Neural crest cell (in vitro differentiated cells): ENCODE measurements at places on chromosomes 4 and X. TPM values are rescaled to one million over a fixed set of nuclear protein-coding genes. Genes with fewer than 3 reads are reported as not detected.

Gene SPACA5
- not detected in 2 replicates for total RNA-seq

DNA sequence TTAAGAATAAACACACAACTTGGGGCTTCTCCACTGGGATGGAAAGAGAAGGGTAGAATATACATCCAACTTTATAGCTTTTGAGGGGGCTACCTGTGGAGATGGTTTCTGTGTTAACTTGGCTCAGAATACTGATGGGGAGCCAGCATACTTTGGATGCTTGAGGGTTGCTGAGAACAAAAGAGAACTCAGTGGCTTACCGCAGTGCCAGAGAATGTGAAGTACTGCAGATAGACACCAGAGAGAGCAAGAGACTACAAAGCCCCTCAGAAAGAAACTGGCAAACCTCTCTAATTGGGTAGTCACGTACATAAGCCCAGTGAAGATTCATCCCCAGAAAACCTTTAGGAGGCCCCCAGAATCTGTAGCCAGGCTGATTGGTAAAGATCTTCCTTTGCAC, 214.4 kb downstream of the DCHS2 start:
- peaks cover 18% of the 10 kb centered on the region for H3K4me1 ChIP-seq
- no peak overlapping the region for H3K27ac ChIP-seq
- peaks cover 10% of the 10 kb centered on the region for H3K36me3 ChIP-seq
- H3K4me3 ChIP-seq: no peak overlapping the region
- DNase-seq: peak; percentile 2

Gene TGIF2LX
- not detected in 2 replicates for total RNA-seq

- no peaks in the 10 kb centered on the region for H3K36me3 ChIP-seq
- H3K4me1 ChIP-seq: no peaks in the 10 kb centered on the region
- DNase-seq: no peak
- H3K4me3 ChIP-seq: no peak overlapping the region
Measured at GRCh38 chr4:160562661-160563060, 1459.8 kb downstream of the RAPGEF2 start.

- H3K27me3 ChIP-seq: no peaks in the 10 kb centered on the region
- no peaks in the 10 kb centered on the region for H3K4me1 ChIP-seq
- no peak overlapping the region for H3K27ac ChIP-seq
- no peaks in the 10 kb centered on the region for H3K36me3 ChIP-seq
- no peak for DNase-seq
Measured at GRCh38 chr4:24181005-24181404, 291.2 kb upstream of the PPARGC1A start.

- H3K27me3 ChIP-seq: peaks cover 2% of the 10 kb centered on the region
- H3K4me1 ChIP-seq: no peaks in the 10 kb centered on the region
- H3K27ac ChIP-seq: no peak overlapping the region
- H3K36me3 ChIP-seq: no peaks in the 10 kb centered on the region
- H3K4me3 ChIP-seq: no peak overlapping the region
- DNase-seq: no peak
Measured at GRCh38 chr4:163367651-163368050, 24.0 kb downstream of the NPY5R start.

DNA sequence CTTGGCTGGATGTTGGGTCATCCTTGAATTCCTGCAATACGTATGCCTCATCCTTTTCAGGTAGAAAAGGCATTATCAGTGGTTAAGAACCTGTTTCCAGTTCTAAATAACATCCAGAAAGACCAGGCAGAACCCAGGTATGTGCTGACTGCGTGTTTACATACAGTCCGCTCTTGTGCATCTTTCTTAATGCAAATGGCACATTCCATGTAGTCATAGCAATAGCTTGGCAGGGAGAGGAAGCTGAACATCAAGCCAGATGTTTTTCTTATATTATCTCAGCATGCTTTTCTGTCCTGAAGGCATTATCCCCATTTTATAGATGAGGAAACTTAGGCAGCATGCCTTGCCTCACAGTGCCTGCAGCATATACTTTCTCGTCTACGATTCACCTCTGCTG, 2.1 kb downstream of the DCLK2 start:
- no peak for DNase-seq
- H3K27ac ChIP-seq: no peak overlapping the region
- H3K4me1 ChIP-seq: peaks cover 34% of the 10 kb centered on the region

GRCh38 chr4:166202991-166203390, 330.0 kb downstream of the TLL1 start:
- no peak overlapping the region for H3K4me3 ChIP-seq
- H3K27ac ChIP-seq: no peak overlapping the region
- no peaks in the 10 kb centered on the region for H3K4me1 ChIP-seq
- DNase-seq: no peak

- H3K36me3 ChIP-seq: no peaks in the 10 kb centered on the region
- H3K4me1 ChIP-seq: peaks cover 29% of the 10 kb centered on the region
- peak; percentile 88 for DNase-seq
- H3K27me3 ChIP-seq: no peaks in the 10 kb centered on the region
- peak within 1 kb of the TSS; percentile 89 for H3K27ac ChIP-seq
- H3K4me3 ChIP-seq: peak within 1 kb of the TSS; percentile 91
Measured at GRCh38 chrX:23667239-23668177, at the start of gene PRDX4. Gene PRDX4 (plus strand): TSS chrX:23667493. CDS start chrX:23667571, 78 bp downstream.

Gene AP1AR
- 24.3 and 28.3 TPM in 2 replicates for total RNA-seq

DNA sequence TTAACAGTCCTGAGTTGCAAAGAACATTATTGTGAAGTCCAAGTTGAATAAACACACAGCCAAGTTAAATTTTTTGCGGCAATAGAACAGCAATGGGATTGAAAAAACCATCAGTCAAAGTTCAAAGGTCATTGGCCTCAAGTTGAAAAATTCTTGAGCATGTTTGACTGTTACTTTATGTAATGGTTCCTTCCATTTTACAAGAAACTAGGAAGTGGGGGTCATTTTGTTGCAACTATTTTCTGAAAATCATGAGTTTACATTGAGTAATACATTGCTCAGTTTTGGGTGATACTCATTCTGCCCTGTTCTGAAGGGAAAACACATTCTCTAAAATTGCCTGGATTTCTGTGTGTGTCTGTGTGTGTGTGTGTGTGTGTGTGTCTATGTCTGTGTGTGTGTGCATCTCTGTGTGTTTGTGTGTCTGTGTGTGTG, 5.2 kb upstream of the IRF2 start:
- peaks cover 41% of the 10 kb centered on the region for H3K4me1 ChIP-seq
- no peaks in the 10 kb centered on the region for H3K27me3 ChIP-seq
- H3K27ac ChIP-seq: no peak overlapping the region
- H3K4me3 ChIP-seq: no peak overlapping the region
- no peaks in the 10 kb centered on the region for H3K36me3 ChIP-seq
- DNase-seq: no peak

DNA sequence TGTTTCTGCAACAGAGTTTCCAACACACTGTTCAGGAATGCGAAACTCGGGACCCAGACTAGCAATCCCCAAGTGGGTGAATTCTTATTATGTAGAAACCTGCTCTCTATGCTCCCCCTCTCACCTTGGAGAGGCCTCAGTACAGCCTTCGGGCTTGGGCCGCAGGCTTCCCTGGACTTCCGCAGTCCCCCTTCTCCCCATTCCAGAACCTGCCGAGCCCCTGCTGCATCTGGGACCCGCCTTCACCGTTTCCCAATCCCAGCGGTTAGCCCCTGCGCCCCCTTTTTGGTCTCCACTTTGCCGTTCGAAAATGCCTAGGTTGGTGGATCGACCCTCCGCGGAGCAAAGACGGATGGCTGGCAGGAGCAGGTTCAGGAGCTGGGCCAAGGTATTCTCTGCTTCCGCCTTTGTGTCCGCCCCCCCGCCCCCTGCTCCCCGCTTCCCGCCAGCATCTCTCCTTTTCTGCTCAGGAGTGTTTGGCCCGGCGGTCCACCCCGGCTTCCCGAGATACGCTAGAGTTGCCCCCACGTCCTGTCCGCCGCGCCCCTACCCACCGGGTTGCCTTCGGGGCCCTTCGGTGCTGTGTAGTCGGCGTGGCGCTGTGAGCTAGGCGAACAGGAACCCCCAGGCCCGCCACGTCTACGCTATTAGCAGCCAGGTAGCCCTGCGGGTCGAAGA, 11.5 kb downstream of the HAND2 start:
- no peak overlapping the region for H3K27ac ChIP-seq
- no peaks in the 10 kb centered on the region for H3K36me3 ChIP-seq
- H3K27me3 ChIP-seq: peaks cover 100% of the 10 kb centered on the region
- H3K4me1 ChIP-seq: peaks cover 13% of the 10 kb centered on the region
- no peak for DNase-seq

- no peak for DNase-seq
- H3K27ac ChIP-seq: no peak overlapping the region
- H3K27me3 ChIP-seq: no peaks in the 10 kb centered on the region
- H3K4me3 ChIP-seq: no peak overlapping the region
Measured at GRCh38 chr4:22356987-22357596, 158.8 kb downstream of the ADGRA3 start.

Gene CSAG1
- not detected in 2 replicates for total RNA-seq

Gene RAP1GDS1
- total RNA-seq: 46.0 and 46.3 TPM in 2 replicates

DNA sequence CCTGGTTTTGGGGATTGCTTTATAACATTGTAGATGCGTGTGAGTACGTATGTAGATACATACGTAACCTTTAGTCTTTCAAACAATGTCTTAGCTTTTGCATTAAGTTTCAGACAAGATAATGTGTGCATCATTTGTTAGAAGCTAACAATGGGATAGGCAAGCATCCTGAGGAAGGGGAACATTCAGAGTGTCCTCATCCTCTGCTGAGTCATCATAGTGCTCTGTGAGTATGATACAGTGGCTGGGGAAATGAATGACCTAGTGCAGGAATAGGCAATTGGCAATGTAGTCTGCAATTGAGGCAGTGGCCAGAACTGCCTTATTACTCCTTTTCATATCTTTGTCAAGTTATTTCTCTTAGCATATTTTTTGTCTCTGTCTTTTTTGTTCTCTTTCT, 7.3 kb downstream of the NAP1L5 start:
- H3K4me1 ChIP-seq: no peaks in the 10 kb centered on the region
- no peak overlapping the region for H3K27ac ChIP-seq
- no peaks in the 10 kb centered on the region for H3K27me3 ChIP-seq
- H3K36me3 ChIP-seq: no peaks in the 10 kb centered on the region

GRCh38 chrX:112190646-112191045, 108.1 kb upstream of the TRPC5 start:
- no peaks in the 10 kb centered on the region for H3K4me1 ChIP-seq
- H3K27me3 ChIP-seq: no peaks in the 10 kb centered on the region
- no peak overlapping the region for H3K27ac ChIP-seq

DNA sequence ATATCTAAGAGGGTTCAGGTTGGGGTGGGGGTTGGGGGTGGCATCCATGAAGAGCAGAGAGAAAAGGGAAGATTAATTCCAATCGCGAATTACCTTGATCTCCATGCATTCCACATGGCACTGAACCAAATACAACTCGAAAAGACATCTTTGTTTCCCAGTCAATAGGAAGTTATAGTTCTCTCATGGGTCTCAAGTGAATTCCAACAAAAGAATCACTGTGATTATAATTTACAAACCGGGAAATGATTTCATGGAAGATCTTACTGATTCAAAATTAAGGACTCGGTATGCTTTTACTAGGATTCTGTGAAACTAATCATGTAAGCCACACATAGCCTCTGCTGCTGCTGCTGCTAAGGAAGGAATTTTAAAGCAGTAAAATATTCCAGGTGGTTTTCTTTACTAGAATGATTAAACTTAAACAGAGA, 26.6 kb upstream of the AMELX start:
- H3K36me3 ChIP-seq: no peaks in the 10 kb centered on the region
- no peak overlapping the region for H3K27ac ChIP-seq
- no peaks in the 10 kb centered on the region for H3K27me3 ChIP-seq
- H3K4me3 ChIP-seq: no peak overlapping the region
- no peak for DNase-seq

DNA sequence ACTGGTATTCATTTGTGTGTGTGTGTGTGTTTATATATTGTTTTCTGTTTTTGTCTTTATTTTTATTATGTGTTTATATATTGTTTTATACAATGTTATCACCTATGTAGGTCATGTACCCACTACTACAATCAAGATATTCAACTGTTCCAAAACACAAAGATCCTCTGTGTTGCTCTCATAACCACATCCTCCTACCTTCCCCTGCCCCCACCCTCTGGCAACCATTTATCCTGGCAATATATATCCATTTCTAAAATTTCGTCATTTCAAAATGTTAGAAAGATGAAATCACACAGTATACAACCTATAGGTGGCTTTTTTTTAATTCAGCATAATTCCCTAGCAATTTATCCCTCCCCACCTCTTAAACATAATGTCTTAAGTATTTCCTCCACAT, 18.8 kb upstream of the RPL34 start:
- H3K4me3 ChIP-seq: no peak overlapping the region
- no peaks in the 10 kb centered on the region for H3K27me3 ChIP-seq
- H3K27ac ChIP-seq: no peak overlapping the region
- H3K36me3 ChIP-seq: peaks cover 2% of the 10 kb centered on the region
- H3K4me1 ChIP-seq: peaks cover 4% of the 10 kb centered on the region
- no peak for DNase-seq

- no peak overlapping the region for H3K27ac ChIP-seq
- peaks cover 93% of the 10 kb centered on the region for H3K27me3 ChIP-seq
- no peak for DNase-seq
- H3K4me1 ChIP-seq: no peaks in the 10 kb centered on the region
Measured at GRCh38 chr4:81042578-81043365, 12.3 kb downstream of the BMP3 start.

DNA sequence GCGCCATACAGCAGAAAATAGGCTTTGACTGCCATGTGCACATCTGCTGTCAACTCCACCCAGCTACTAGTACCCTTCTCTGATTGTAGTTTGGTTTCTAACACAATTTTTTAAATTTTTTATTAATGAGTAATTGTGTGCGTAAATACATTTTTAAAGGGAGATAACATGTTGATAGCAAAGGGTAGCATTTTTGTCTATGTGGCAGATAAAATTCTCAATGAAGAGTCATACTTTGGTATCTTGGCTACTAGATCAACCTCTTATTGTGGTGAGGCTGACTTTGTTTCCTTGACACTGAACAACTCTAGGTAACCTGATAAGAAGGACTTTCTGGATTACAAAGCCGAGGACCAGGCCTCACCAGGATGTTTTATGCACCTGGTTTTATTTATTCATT, 9.5 kb downstream of the ADH4 start:
- H3K36me3 ChIP-seq: peaks cover 5% of the 10 kb centered on the region
- no peaks in the 10 kb centered on the region for H3K27me3 ChIP-seq

GRCh38 chr4:20298986-20299385, 47.3 kb downstream of the SLIT2 start:
- H3K4me1 ChIP-seq: peaks cover 6% of the 10 kb centered on the region
- H3K27ac ChIP-seq: no peak overlapping the region
- no peak for DNase-seq
- no peaks in the 10 kb centered on the region for H3K27me3 ChIP-seq
- no peak overlapping the region for H3K4me3 ChIP-seq
- no peaks in the 10 kb centered on the region for H3K36me3 ChIP-seq

- H3K27me3 ChIP-seq: no peaks in the 10 kb centered on the region
- peak overlapping the region; percentile 98 for H3K27ac ChIP-seq
- peak overlapping the region; percentile 96 for H3K4me3 ChIP-seq
- no peaks in the 10 kb centered on the region for H3K36me3 ChIP-seq
Measured at GRCh38 chr4:173167758-173168395, 734 bp upstream of the GALNT7 start.

Gene ZNF330
- 25.8 and 33.8 TPM in 2 replicates for total RNA-seq
